ENCODE measurements at places on chromosomes 3 and 15. TPM values are rescaled to one million over a fixed set of nuclear protein-coding genes. Genes with fewer than 3 reads are reported as not detected.

EBLN2 gene
- total RNA-seq: 5.5 TPM

FAM227B gene
- total RNA-seq: 2.8 TPM

FBXL2 gene
- total RNA-seq: not detected

ARHGAP31 gene
- 11.4 TPM for total RNA-seq

MAP6D1 gene
- 1.00 TPM for total RNA-seq

KLHL40 gene
- not detected for total RNA-seq

RAB8B gene
- total RNA-seq: 119 TPM

HIGD2B gene
- total RNA-seq: 0.27 TPM

TTLL13 gene
- 0.55 TPM for total RNA-seq

IQCB1 gene
- 37.3 TPM for total RNA-seq

GATA2 gene
- total RNA-seq: not detected

GRCh38 chr3:148940983-148941382 is 50.4 kb upstream of the GYG1 start:
- DNase-seq: no peak

DNA sequence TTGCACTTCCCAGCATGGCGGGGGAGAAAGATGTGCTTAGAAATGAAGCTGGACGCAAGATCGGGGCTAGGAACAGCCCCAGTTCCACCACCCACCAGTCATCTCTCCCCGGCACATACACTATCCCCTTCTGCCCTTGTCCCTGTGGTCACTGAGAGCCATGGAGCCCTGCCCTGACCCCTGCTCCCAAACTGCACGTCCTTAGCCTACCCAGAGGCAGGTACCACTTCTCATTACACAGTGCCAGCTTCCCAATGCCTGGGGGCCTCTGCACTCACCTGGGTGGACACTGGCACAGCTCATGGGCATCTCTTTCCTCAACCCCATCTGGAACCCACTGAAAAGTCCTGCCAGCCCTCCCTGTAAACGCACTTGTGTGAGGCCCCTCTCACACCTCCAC is 139.3 kb upstream of the PRR20G start:
- DNase-seq: peak; percentile 3

- no peak for DNase-seq
Measured at GRCh38 chr15:26864664-26865191, 2.1 kb upstream of the GABRA5 start.

GRCh38 chr3:124887177-124887931 is at the start of gene ITGB5:
Gene ITGB5, minus strand, starts transcription at chr3:124887365. Its CDS starts 365 bp downstream, at chr3:124887000.
- peak; percentile 45 for DNase-seq

DNA sequence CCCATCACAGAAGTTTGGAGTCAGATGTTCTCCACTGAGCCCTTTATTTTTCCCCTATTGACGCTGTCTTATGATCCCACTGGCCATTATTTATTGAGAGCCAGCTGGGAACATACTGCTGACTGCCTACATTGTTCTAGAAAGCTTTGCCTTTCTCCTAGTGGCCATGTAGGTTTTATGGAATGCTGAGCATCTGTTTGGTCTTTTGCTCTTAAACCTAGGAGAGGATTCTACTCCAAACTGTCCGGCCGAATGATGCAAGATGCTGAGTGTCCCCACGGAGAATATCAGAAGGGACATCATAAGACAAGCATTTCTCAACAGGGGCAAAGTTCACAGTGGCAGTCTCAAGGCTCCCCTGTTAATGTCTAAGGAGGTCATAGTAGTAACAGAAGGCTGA is 171.4 kb downstream of the ARRDC4 start:
- DNase-seq: no peak

DNA sequence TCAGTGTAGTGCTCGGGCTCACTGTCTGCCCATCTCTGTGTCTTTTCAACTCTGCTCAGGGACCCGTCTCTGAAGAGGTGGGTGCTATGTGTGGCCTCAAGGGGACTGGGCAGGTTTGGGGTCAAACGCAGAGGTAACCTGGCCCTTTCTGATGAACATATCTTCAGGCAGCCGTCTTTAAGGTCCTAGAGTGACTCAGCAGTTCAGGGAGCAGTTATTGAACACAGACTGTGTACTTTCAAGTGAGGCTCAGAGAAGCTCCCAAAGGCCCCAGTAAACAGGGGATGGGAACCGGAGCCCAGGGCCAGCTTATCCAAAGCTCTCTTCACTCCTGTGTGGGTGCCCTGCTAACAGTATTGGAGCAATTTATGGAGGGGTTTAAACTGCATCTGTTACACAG is 73.1 kb downstream of the WDR76 start:
- DNase-seq: no peak

GRCh38 chr3:194058189-194058571 is 77.8 kb upstream of the HES1 start:
- DNase-seq: peak; percentile 51

- peak; percentile 13 for DNase-seq
Measured at GRCh38 chr3:120416868-120417267, 33.9 kb downstream of the FSTL1 start.

GRCh38 chr3:70061096-70061495 is 61.6 kb downstream of the SAMMSON start:
- no peak for DNase-seq

GRCh38 chr3:111134302-111134701 is 62.7 kb downstream of the NECTIN3 start:
- no peak for DNase-seq

- no peak for DNase-seq
Measured at GRCh38 chr3:154243353-154243752, 80.9 kb downstream of the DHX36 start.

DNA sequence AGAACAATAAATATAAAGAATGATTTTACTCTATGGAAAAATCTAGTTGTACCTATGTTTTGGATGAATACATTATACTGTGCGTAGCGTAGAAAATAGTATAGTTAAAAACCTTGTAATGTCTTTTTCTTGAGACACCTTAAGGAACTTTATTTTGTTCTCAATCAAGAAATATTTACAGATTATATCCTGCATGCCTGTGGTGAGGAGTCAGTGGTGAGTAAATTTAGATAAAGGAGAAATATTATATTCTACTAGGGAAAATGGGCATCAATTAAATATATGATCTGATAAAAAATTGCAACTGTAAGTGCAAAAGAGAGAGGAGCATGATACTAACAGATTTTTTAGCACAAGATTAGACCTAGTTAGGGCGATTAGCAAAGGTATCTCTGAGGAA is 157.7 kb downstream of the RBMS3 start:
- DNase-seq: no peak

GRCh38 chr3:17473761-17474160 is 268.7 kb downstream of the TBC1D5 start:
- no peak for DNase-seq

- DNase-seq: no peak
Measured at GRCh38 chr3:55828712-55829111, 341.6 kb upstream of the WNT5A start.

Data from activated CD4-positive, alpha-beta memory T cell treated with anti-CD3 and anti-CD28 coated beads for 36 hours (primary cell).